ENCODE measurements at places on chromosomes 2 and 18. TPM values are rescaled to one million over a fixed set of nuclear protein-coding genes. Genes with fewer than 3 reads are reported as not detected.

Gene C18orf63
- not detected for polyA plus RNA-seq

Gene NR4A2
- polyA plus RNA-seq, result 5.2 TPM

Gene TAF4B
- polyA plus RNA-seq, result 3.7 TPM

Gene UBR3
- 31.7 TPM for polyA plus RNA-seq

Gene NOTO
- 0.10 TPM for polyA plus RNA-seq

Gene C2orf66
- 0.18 TPM for polyA plus RNA-seq
